NCI-H2029 treated with DMSO at 0.1 percent for 48 hours (cell line): ENCODE measurements at places on chromosomes 5 and 9.

- no peak for DNase-seq
Observed at GRCh38 chr5:66351813-66352212, 207.7 kb downstream of the SREK1 start.

DNA sequence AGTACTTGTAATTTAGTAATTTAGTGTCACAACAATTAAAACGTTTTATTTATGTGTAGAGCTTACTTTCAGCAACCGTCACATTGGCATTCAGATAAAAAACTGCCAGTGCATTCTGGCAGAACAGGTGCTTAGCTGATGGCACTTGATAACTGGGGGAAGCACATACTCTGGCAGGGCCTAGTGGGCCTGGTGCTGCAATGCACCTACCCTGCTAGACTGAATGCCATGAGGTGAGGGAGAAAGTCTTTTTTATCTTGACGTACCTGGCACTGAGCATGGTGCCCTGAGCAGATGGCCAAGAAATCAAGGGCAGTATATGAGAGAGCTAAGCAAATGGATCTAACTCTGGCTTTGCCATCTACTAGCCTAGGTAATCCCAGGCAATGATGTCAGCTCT, 280.6 kb upstream of the EFNA5 start:
- no peak for DNase-seq

DNA sequence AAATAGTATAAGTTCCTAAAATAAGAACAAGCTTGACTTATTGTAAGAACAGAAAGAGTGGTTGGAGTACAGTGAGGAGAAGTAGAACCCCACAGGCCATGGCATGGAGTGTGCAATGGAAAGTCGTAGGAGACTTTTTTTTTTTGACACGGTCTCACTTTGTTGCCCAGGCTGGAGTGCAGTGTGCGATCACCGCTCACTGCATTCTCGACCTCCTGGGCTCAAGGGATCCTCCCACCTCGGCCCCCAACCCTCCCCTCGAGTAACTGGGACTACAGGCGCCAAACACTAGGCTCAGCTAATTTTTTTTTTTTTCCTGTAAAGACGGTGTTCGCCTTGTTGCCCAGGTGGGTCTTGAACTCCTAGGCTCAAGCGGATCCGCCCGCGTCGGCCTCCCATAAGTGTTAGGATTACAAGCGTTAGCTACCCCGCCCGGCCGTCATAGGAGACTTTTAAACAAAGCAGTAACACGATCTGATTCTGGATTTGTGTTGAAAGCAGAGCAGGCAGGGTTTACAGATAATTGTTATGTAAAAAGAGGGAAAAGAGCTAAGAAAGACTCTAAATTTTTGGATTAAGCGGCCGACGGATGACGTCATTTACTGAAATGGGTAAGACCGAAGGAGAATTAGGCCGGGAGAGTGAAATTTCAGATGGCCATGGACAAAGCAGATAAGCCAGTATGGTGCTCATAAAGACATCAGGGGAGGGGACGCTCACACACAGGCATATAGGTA, 752 bp downstream of the TSTD2 start:
- peak; percentile 84 for DNase-seq

DNA sequence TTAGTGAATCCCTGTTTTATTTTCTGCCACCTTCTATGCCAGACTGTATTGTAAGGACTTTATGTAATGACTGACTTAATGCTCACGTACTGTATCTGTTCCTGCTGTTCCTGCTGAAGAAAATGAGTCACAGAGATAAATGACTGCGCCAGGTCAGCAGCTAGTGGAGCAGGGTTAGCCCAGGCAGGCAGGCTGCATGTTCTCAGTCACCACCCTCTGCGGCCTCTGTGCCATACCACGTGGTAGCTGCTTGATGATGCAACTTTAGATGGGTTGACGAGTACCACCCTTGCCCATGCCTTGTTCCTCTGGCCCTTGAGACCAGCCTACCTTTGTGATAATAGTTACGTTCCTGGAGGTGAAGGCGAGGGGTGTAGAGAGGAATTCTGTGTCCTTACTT, 161.9 kb downstream of the TRIO start:
- DNase-seq = no peak

GRCh38 chr9:136754626-136755301, 3.3 kb downstream of the LCN8 start:
- DNase-seq = no peak

- no peak for DNase-seq
Observed at GRCh38 chr9:130213911-130214761, 41.9 kb downstream of the NCS1 start.

DNA sequence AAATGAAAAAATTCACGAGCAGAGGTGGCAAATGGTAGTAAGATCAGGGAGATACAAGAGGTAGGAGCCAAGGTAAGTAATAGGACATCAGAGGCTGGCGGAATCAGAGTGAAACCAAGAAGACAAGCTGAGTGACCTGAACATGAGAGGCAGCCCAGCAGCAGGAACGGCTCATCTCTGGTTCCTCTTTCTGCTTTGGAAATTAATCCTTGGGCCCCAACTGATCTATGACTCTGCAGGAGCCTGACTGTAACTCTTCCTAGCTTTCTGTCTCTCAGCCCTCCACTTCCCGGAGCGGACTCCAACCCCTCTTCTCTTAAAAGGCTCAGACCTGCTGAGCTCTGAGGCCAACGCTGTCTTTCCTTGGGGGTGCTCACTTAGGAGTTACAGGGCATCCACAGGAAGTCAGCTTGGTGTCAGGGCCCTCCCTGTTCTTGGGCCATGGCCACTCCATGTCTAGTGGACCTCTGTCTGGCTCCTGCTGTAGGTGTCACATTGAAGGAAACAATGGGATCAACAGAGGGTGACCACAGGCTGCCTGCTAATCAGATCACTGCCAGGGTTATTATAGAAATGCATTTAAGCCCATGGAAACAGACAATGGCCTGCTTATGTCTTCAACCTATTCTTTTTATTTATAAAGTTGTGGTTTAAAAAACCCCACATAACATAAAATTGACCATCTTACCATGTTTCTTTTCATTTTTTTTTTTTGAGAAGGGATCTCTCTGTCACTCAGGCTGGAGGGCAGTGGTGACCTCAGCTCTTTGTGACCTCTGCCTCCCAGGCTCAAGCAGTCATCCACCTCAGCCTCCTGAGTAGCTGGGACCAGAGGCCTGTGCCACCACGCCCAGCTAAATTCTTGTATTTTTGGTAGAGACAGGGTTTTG, 22.5 kb upstream of the SHB start:
- no peak for DNase-seq

GRCh38 chr5:69517763-69518212, 25.2 kb downstream of the OCLN start:
- peak; percentile 88 for DNase-seq

DNA sequence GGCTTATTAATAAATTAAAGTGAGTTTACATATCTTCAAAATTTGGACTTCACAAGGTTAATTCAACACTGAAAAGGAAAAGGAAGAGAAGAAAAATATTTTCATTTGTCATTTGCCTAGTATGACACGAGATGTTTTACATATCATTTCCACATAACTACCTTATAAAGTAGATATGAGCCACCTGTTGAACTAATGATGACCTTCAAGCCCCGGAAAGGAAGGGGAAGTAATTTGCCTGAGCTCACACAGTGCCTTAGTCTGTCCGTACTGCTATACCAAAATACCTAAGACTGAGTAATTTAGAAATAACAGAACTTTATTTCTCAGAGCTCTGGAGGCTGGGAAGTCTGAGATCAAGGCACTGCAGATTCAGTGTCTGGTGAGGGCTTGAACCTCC, 17.9 kb downstream of the CMYA5 start:
- no peak for DNase-seq

- no peak for DNase-seq
Observed at GRCh38 chr5:63022403-63022802, 443.8 kb downstream of the LRRC70 start.

GRCh38 chr9:81552581-81552991, 136.8 kb downstream of the TLE1 start:
- DNase-seq = no peak

GRCh38 chr9:122366074-122366660, 4.7 kb upstream of the PTGS1 start:
- DNase-seq = no peak

GRCh38 chr5:111439473-111440075, 72.8 kb downstream of the STARD4 start:
- no peak for DNase-seq

DNA sequence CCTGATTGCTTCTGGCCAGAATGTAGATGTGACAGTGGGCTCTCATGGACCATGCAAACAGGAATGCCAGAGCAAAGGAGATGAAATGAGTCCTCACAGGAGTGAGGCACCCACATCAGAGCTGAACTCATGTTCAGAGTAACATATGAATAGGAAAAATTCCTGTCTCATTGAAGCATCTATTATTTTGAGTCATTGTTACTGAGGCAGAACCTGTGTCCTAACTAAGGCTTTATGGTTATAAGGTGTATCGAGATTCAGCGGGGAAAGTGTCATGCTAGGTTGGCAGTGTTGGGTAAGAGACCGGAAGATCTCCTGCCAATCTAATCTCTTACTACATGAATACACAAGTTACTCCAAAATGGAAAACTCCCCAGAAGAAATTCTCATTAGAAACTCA, 304.1 kb downstream of the TRPM3 start:
- no peak for DNase-seq

- DNase-seq = no peak
Observed at GRCh38 chr9:92163276-92163675, 48.1 kb upstream of the SPTLC1 start.

DNA sequence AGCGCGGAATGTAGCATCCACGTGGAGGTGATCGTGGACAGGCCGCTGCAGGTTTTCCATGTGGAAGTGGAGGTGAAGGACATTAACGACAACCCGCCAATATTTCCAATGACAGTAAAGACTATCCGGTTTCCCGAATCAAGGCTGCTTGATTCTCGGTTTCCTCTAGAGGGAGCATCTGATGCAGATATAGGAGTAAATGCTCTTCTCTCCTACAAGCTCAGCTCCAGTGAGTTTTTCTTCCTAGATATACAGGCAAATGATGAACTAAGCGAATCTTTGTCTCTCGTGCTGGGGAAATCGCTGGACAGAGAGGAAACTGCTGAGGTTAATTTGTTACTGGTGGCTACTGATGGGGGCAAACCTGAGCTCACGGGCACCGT, 598 bp downstream of the PCDHA2 start:
- no peak for DNase-seq

- no peak for DNase-seq
Observed at GRCh38 chr5:81639556-81639955, 111.3 kb downstream of the SSBP2 start.
